ENCODE measurements at places on chromosomes 6 and 20.

GRCh38 chr20:44772636-44773035, 27.0 kb downstream of the KCNK15 start:
- DNase-seq = no peak

- no peak for DNase-seq
These were observed 30.6 kb upstream of the HLA-DQB1 start for GRCh38 chr6:32697031-32697430.

DNA sequence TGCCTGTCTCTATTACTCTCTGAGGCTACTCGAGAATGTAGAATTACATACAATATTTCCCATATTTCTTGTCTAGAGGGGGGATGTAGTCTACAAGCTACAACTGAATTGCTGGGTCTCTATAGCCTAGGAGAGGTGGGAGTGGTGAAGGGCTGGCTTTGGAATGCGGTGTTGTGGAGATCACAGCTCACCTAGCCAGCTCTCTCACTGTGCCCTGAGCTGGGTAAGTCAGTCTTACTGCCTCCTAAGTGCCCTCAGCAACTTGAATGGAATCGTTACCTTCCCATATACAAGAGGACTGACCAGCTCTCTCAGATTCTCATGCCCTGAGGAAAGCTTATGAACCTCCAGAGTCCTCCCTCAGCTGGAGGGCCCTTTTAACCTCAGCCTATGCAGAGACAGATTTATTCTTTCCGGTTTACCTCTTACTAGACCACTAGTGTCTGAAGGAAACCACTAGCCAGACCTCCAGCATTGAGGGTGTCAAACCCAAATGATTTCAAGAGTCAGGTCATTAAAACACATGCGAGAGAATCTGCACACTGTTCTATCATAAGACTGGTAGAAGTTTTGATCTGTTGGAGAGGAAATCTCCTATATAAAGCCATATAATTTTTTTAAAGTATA, 20.6 kb downstream of the VIP start:
- DNase-seq = no peak

- no peak for DNase-seq
These were observed 1.5 kb downstream of the MAP7 start for GRCh38 chr6:136548582-136549299.

- DNase-seq = peak; percentile 36
These were observed 940.5 kb upstream of the MANEA start for GRCh38 chr6:94636780-94637385.

DNA sequence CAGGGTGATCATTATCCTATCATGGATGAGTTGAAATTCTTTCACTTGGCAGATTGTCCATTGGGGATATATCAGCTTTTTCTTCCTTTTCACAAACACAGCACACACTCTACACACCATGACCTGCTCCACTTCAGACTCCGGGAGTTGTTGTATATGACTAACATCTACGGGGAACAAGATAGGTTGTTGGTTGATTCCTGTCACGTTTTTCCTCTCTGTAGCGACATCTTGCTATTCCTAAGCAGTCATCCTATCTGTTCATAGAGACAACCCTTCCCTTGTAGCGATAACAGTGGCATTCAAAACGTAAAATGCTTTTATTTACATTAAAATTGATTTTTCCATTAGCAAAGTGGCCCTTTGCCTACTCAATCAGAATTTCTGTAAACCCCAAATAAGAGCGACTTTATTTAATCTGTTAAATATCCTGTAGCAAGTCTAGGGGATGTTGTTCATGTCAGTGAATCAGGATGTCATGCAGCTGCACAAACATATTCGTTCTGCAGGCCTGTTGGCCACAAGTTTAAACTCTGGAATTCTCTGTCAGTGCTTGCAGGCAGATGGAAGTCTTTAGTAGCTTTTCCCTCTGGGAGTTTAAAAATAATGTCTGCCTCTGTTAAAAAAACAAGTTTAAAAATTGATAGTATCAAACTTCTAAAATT, 23.1 kb downstream of the PHACTR2 start:
- no peak for DNase-seq

DNA sequence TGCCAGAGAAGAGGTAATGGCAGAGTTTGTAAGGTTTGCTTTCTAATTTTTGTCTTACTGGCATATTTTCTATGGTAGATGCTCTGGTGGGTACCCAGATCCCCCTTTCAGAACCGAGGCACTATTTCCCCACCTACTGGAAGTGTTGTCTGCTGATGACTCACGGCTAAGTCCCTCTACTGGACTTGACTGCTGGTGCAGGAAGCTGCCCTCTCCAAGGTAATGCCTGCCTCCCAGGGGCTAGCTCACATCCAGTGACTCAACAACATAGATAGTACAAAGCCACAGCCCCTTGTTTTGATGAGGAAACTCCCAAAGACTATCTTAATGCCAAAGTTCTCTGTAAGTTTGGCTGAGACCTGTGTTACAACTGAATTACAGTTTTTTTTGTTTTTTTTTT, 285.4 kb upstream of the FLRT3 start:
- peak; percentile 68 for DNase-seq

DNA sequence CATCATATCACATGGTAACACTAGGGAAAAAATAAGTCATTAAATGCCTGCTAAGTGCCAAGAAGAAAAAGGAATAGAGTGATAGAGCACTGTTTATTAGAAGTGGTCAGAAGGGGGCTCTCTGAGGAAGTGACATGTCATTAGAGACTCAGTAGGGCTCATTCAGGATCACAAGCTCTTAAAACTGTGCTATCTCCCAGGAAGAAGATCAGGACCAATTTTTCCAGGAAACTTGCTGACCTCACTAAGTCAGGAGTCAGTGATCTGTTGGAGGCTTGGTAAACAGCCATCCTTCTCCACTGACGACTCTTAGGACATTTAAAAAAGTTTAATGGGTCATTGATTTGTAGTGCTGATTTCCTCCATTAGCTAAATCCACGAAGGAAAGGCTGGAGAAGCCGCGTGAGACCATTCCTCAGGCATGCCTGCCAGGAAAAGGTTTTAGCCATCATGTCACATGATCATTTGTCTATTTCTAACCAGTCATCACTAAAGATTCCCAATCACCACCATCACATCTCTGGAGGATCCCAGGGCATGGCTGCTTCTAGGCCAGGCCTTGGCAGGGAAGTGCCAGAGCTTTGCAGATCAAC, 5.9 kb upstream of the PTPN1 start:
- no peak for DNase-seq

- DNase-seq = no peak
These were observed 151.7 kb downstream of the TMEM200A start for GRCh38 chr6:130517444-130517931.

GRCh38 chr6:38501931-38502330, 137.8 kb downstream of the BTBD9 start:
- DNase-seq = no peak

- DNase-seq = peak; percentile 40
These were observed 37.2 kb upstream of the DOK5 start for GRCh38 chr20:54438166-54438565.

DNA sequence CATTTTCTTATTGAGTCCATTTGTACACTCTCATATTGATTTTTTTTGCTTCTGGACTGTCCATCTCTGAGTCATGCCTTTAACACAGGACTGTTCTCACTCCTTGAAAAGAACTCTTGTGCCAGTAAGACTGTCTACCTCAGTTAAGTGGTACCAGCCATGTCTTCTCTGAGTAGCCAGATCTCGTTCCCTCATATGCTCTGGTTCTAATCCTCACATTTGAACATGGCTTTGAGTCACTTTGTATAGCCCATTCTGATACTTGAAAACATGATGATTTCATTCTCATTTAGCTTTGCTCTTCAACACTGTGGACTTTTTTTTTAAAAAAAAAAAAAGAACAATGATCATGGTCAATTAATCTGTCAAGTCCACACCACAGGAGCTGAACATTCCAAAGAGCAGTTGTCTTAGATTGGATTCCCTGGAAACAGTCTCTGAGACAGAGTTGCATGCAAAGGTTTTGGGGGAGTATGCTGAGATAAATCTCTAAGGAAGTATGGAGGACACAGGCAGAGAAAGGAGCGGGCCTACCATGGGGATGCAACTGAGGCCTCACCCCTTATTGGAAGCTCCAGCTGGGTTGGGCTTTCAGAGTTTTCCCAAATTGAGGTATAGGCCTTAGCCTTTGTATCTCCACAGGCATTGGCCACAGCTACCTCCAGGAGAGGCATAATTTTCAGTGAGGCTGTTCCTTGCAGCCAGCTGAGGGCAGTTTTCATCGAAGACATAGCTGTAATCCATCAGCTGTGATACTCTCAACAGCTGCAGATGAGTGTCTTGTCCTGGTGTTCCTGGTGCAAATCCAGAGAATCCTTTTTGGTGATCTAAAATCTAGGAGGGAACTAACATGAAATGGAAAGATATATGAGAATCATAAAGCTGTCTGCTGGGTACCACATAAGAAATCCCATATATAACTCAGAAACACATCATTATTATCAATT, 6.0 kb upstream of the PTCHD4 start:
- no peak for DNase-seq

GRCh38 chr6:17305219-17306001, 24.2 kb downstream of the RBM24 start:
- no peak for DNase-seq

- DNase-seq = no peak
These were observed 207.7 kb downstream of the TBX18 start for GRCh38 chr6:84556541-84557335.

DNA sequence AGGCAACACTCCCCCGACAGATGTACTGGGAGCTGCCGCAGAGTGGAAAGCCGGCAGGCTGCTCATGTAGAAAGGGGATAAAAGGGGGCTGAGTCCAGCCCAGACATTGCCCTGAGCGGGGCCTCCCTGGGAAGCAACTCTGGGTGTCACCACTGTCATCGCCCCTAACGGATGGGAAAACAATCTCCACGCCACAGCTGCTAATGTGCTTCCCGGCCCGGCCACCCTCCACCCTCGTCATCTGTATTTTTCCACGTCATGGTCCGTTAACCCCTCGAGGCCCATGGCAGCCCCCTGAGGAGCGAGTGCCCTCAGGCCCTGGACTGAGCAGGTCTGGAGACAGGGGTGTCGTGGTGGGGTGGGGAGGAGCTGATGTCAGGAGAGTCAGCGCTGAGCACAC, 227.4 kb downstream of the DLL1 start:
- no peak for DNase-seq

DNA sequence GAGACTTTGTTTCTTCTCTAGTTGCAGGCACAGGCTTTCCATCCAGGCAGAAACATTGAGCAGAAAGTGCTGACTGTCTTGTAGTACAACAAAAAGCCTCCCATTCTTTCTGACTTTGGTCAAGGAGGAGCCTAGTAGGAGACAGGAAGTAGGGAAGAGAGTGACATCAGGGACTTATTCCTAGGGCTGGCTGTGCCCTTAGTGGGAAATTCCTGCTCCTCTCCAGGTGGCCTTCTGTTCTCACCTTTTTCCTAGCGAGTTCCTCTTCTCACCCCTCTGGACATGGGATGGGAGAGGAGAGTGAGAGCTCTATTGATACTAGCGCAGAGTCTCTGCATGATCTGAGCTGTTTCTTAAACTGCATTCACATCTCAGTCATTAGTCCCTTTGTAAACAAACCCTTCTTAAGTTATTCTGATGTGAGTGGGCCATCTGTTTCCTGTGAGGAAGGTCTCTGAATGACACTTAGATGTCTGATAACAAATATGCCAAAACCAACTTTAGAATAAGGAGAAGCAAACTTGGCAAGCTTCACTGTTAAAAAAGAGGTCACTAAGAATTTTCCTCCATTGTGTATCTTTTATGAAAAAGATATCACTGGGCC, 455.0 kb downstream of the GJA1 start:
- DNase-seq = peak; percentile 40

DNA sequence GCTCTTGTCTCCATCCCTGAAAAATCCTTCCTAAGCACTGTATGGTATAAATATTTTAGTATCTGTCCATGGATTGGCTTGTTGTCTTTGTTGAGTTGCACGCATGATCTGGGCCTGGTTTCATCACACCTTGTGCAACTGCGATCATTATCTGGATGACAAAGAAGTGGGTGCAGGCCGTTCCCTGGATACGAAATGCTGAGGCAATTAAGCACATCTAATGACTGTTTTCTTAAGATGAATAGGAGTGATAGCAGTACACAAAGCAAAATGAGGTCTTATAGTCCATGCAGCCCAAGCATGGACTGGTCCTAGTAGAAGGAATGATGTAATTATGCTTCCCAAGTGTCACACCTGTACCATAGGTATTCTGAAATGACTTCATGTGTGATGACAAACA, 47.8 kb downstream of the SLC35D3 start:
- no peak for DNase-seq

DNA sequence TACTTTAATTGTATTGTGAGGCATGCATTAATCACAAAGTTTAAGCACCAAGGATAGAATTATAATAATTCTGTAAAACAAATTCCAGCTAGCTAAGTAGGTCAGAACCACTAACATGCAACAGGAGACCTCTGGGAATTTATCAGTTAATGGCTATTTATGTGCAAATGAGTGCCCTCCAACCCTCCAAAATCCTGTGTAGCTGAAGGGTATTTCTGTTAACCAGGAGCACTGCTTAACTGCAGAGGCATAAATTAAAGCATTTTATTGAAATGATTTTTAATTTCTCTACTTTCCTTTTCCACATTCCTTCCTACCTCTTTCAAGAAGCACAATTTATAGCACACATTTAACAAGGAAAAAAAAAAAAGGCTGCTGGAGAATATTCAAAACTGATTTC, 77.0 kb downstream of the MMS22L start:
- no peak for DNase-seq

GRCh38 chr6:6716998-6717763, 128.7 kb downstream of the LY86 start:
- DNase-seq = no peak

DNA sequence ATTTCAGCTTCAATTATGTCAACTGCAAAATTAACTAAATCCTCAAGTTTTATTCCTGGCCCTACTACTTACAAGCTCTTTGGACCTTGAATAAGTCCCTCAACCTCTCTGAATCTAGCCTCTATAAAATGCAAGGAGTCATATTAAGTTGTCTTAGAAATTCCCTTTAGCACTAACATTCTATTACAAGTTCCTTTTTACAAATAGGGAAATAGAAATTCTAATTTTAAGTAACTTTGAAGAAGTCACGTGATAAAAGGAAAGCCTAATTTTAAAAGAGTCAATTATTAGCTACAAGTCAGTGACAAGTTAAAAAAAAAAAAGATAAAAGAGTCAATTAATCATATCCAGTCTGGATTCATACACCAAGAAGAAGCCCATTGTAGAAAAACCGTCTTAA, 24.6 kb upstream of the GTF3C6 start:
- no peak for DNase-seq

GRCh38 chr20:38534756-38535155, 46.2 kb upstream of the ADIG start:
- no peak for DNase-seq
